ENCODE measurements at places on chromosomes 5 and 9.

GRCh38 chr9:3215658-3216057 is 310.1 kb downstream of the RFX3 start:
- DNase-seq: no peak

GRCh38 chr5:165305596-165305995 is 1800.2 kb downstream of the MAT2B start:
- DNase-seq: no peak

DNA sequence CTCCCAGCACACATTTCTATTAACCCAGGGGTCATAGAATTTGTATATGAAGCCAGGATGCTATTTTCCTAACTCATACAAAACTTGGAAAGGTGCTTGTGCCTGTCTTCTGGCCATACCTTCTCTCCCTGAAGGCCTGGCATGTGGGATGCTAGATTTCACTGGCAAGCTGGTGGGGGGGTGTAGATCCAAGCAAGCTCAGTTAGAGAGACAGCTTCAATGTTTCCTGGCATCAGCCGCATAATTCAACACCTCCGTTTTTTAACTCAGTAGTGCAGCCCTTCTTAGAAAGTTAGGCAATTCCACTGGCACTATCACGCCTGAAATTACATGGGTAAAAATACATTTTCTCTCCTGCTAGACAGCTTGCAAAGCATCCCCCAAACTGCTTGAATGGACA is 51.8 kb downstream of the MEGF10 start:
- DNase-seq: peak; percentile 64

DNA sequence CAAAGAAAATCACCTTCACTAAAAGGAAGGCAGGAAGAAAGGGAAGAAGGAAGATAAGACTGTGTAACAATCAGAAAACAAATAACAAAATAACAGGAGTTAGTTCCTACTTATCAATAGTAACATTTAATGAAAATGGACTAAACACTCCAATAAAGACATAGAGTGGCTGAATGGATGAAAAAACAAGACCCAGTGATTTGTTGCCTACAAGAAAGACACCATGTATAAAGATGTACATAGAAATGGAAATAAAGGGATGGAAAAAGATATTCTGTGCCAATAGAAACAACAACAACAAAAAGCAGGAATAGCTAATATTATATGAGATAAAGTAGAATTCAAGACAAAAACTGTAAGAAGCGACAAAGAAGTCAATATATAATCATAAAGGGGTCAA is 116.8 kb downstream of the LURAP1L start:
- no peak for DNase-seq

DNA sequence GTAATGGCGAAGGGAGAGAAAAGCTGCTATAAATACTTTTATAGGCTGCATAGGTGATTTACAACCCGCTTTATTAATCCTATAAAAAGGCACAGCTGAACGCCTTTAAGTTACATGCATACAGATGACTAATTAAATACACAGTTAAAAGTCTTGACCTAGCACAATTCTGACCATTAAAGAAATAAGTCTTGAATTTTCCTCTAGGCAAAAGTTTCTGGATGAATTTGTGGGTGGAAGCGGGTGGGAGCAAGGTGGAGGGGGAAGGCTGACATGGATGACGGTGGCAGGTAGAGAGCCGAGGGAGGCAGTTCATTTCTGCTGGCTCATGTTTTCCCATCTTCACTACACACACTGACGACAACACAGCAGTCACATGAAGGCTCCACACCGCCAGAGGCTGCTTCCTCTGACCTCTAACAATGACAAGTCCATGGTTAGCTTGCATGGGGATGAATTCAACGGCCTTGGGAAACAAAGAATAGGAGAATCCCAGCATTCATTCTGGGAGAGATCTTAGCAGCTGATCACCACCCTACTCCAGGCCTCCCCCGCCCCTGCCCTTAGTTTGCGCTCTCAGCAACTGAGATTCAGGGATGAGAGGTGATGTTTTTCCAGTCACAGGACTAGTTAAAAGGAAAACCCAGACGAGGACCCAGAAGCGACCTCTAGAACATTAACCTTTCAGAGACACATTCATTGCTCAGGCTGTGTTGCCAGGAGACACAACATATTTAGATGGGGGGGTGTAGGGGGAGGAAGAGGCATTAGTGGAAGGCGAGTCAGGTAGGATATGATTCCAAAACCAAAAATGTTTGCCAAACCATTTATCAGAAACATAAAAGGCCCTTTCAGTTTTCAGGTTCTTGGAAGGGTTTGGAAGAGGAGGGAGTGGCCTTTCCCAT is 329.3 kb downstream of the PIK3R1 start:
- no peak for DNase-seq

Measured in posterior cingulate gyrus (tissue), 11 donors.